ENCODE measurements at places on chromosomes 7 and 10.

GRCh38 chr10:110535958-110536891 lies 31.3 kb upstream of the SMC3 start:
- peak; percentile 53 for DNase-seq

- DNase-seq: no peak
These were observed 67.1 kb downstream of the HK1 start for GRCh38 chr10:69345402-69345801.

DNA sequence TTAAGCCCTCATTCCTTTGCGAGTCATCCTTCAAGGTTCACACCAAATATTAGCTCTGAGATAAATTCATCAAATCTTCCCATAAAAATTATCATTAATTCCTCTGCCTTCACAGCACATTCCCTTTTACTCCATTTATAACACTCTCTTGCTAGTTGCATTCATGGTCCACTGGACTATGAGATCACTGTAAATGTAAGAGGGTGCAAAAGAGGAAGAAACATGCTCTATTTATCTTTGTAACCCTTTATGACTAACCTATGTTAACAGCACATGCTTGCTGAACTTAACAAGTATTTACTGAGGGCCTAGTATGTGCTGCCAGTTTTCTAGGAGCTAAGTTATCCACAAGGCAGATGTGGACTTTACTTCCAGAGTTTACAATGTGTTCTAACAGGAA lies 86.7 kb upstream of the TMEM168 start:
- no peak for DNase-seq

GRCh38 chr7:115635376-115635775 lies 395.2 kb downstream of the TFEC start:
- no peak for DNase-seq

DNA sequence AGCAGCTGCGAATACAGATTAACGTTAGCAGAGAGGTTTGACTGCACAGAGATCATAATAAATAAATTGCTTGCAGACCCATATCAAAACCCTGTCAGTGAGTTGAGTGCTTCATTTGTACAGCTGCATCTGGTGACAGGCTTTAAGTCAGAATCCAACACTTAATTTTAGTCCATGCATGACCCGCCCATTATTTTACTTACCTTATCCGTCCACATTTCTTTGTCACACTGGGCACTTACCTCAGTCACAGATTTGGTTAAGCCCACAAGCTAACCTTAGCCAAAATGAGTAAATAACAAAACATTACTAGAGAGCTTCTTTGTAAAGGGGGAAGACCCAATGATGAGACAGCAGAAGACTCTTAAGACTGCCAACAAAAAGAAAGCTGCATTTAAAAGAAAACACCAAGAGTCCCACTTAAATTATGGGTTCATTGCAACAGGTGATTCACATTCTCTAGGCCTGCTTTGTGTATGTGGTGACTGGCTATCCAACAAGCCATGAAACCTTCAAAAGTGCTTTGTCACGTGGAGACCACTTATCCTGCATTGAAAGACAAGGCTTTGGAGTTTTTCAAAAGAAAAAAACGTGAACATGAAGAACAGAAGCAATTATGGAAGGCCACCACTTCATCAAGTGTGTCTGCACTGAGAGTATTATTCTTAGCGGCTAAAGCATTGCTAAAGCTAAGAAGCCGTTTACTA lies 32.2 kb downstream of the PHTF2 start:
- no peak for DNase-seq

DNA sequence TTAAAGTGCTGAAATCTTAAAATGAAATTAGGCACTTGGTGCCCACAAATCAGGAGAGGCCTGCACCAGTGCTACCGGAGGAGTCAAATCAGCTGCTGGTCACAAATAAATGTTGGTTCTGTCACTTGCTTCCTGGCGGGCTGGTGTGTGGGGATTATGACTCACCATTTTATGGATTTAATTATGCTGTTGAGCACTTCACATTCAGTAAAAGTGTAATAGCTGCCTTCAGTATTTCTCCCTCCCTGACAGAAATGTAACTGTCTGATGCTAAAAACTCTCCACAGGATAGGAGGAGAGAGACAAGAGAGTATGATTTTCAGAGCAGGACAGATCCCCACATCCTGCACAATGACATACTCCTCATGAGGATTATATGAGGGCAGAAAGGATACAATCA lies 186.0 kb downstream of the JAZF1 start:
- DNase-seq: no peak

DNA sequence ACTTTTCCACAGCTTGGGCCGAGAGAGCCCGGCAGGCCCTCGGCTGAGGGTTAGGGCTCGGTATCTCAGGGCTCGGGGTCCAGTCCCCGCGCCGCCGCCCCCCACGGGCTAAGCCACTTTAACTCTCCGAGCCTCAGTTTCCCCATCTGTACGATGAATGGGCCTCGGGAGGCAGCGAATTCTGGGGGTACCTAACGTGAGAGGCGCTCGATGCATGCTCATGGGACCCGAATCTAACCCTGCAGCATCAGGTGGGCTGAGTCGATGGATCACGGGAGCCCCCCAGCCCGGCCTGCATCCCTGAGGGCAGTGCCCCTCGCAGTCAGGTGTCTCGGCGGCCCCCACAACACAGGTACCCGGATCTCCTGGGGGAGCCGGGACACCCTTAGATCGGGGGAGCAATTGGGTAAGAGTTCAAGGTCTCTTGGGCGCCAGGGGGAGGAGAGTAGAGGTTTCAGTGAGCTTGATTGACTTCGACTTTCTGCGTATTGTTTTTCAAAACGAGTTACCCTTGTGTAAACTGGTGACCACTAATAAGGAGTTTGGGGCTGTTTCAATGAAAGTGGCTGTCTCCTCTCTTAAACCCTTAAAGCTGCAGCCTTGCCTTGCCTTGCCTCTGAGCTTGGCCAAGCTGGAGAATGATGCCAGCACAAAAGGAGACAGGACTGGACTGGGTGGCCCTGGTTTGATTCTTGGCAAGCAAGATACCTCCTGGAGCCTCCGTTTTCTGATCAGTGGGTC lies 631 bp downstream of the POR start:
- peak; percentile 56 for DNase-seq

- no peak for DNase-seq
These were observed 12.0 kb upstream of the AOAH start for GRCh38 chr7:36736090-36736898.

GRCh38 chr7:101507791-101508252 lies 121.3 kb downstream of the MYL10 start:
- peak; percentile 56 for DNase-seq

DNA sequence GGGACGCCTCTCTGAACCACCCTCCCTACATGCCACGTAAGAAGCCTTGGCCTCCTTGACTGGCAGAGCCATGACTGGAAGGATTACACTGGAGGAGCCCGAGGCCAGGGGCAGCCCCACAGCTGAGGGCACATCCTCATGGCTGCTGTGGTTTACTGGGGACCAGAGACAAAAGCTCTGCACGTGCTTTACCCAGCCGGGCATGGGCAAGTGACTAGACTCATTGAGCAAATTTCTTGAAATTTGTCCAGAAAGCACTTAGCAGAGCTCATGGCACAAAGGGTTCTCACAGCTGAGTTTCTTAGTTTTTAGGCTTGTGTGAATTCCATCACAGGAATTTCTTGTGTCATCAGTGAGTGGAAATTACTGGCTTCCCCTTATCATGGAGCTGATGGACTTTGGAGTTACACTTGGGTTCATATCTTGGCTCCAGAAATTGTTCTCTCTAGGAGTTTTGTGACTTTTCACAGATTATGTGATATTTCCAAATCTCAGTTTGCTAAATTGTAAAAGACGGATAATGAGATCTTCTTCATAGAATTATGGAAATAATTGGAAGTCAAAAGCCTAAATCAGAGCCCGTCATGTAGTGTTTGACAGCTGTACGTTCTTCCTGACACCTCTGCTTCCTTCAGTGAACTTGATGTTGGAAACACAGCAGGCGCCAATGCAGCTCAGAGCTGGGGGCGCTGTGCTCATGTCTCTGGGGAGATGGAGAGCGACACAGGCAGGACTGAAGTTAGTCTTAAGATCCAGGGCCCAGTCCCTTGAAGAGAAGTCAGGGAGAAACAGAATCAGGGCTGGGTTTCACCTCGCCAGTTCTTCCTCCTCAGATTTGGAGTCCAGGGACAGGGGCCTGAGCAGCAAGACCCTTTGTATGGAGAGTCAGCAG lies 47.7 kb upstream of the MGAM2 start:
- no peak for DNase-seq

GRCh38 chr10:43676901-43677300 lies 28.2 kb upstream of the ZNF32 start:
- DNase-seq: no peak

- no peak for DNase-seq
These were observed 46.1 kb downstream of the MPP7 start for GRCh38 chr10:28256776-28257175.

DNA sequence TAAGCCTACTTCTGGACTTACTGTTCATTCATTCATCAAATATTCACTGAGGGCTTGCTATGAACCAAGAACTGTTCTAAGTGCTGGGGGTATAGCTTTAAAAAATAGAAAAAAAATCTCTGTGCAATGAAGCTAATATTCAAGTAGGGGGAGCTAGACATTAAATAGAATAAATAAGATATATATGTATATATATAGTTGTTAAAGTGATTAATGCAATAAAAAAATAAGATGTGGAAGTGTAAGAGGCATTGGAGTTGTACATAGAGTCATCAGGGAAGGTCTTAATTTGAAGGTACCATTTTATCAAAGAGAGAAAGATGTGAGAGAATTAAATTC lies 181.2 kb upstream of the AGR3 start:
- DNase-seq: peak; percentile 8

DNA sequence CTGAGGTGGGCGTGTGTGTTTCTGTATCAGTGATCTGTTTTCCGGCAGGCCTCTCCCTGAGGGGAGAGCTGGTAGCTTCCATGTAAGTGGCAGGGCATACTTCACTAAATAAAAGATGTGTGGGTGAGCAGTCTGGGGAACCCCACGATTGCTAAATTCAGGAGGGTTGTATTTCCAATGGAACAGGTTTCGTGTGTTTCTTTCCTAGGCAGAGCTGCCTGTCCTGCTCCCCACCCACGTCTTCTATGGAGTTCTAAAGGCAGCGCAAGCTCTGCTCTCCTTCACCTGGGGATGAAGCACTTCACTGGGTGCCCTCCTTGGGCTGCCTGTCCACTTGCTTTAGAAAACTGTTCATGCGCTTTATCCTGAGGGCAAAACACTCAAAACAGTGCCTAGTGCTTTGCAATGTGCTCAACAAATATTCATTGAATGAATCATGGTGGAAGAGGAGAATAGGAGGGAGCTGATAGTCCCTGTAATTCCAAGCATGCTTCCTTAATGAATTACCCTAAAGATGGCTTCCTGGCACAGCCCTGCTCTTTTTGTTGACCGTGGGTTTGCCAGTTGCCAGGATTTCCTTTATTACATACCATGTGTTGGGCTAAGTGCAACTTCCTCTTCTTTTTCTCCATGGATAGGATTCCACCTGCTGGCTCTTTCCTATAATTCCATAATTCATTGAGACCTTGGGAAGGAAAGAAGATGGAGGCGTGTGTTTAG lies 50.6 kb upstream of the SRPK2 start:
- no peak for DNase-seq

DNA sequence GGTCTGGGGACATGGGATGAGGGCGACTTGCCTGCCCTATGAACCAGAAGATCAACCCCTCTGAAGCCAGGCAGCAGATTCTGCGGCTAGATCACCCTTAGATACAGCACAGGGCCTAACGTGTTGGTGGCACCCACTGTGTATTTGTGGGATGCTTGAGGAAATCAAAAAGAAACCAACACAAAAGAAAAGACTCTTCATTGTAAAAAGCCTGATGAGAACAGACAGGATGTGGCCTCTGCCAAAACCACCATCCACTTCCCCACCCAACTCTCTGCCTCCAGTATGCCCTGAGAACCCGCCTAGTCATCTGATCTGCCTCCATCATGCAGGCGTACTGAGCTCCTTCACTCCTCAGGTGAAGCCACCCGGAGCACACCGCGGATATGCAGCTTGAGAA lies 97.2 kb upstream of the INSYN2A start:
- peak; percentile 32 for DNase-seq

- DNase-seq: no peak
These were observed 24.3 kb downstream of the CDH23 start for GRCh38 chr10:71421075-71421434.

- DNase-seq: no peak
These were observed 348.7 kb upstream of the POT1 start for GRCh38 chr7:125278318-125278717.

- DNase-seq: peak; percentile 91
These were observed 11.3 kb downstream of the ASB13 start for GRCh38 chr10:5655121-5655520.

DNA sequence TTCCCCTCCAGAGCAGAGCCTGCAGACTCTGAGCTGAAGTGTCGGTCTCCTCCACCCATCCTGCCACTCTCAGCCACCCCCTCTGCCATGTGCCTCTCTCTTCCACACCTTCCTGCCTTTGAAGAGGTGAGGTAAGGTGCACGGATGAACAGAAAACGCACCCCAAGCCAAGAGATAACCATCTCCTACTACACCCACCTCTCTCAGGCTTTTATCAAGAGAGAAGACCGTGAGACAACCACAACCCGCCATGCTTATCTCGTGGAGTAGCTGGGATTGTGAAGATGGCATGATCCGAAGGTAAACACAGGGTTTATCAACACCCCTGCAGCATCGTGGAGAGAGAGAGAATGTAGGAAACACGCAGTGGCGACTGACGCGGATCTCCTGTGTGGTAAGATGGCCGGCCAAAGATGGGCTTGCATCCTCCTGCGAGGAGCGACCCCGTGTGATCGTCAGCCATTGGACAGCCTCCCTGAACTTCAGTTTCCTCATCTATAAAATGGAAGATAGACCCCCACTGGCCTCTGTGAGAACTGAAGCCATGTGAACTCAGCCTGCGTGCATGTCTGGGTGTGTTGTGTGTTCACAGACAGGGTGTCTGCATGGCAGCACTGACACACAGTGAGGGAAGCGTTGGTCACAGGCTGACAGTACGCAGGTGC lies 219.0 kb downstream of the DIP2C start:
- no peak for DNase-seq

DNA sequence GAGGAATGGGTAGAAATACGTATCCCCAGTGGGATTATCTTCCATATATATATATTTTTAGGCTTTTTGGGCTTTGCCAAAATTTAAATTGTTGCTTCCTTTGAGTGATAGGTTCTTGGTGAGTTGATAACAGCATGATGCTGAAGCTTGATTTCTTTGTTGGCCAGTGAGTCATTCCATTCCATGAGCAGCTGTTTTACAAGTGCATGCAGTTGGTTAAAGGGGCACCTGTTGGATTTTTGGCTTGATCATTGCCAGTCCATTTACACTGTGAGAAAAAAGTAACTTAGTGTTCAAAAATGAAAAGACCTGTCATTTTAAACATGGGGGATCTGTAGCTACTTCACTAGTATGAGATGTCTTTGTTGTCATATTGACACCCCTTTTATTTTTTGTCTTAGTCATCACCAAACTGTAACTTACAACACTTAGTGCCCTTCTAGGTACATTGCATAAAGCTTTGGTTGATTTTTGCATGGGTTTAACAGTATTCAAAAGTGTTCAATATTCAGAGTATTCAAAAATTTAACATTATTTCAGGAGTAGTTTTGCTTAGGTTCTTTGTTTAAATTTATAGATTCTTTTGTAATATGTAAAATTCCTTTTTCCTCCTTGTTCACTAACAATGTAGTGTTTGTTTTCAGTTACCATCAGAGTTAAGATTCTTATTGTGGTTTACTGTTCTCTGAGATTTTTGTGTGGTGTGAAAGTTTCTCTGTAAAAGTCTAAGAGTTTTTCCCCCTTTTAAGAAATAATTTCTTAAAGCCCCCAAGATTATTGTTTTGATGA lies 8.8 kb downstream of the AKAP9 start:
- no peak for DNase-seq

All from MM.1S (cell line).